ENCODE measurements at places on chromosomes 13 and 19.

DNA sequence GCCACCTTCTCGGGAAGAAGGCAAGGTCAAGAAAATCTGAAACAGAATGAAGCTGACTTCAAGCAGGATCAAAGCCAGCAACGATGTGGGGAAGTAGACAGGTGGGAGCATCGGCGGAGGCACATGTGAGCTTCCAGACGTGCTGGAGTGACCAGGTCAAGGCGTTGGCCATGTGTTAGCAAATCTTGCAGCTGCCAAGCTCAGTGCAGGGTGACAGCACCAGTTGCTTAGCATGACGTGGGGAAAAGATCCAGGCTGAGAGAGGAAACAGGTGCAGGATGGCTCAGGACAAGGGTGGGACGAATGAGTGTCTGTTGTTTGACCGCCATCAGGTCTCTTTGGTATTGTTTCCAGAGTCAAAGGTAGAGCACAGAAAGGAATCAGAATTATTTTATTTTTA, 92.3 kb downstream of the TNFSF13B start:
- DNase-seq, result no peak

- no peak for DNase-seq
Observed at GRCh38 chr13:111327730-111328573, 7.5 kb downstream of the TEX29 start.

GRCh38 chr19:32363175-32363574, 17.8 kb downstream of the ZNF507 start:
- no peak for DNase-seq

GRCh38 chr19:38224014-38224862, at the start of gene DPF1:
TSS of gene DPF1 (minus strand) at chr19:38224222. CDS start at chr19:38224142, 80 bp downstream.
- DNase-seq, result no peak

- no peak for DNase-seq
Observed at GRCh38 chr13:93296584-93296983, 70.0 kb downstream of the GPC6 start.

DNA sequence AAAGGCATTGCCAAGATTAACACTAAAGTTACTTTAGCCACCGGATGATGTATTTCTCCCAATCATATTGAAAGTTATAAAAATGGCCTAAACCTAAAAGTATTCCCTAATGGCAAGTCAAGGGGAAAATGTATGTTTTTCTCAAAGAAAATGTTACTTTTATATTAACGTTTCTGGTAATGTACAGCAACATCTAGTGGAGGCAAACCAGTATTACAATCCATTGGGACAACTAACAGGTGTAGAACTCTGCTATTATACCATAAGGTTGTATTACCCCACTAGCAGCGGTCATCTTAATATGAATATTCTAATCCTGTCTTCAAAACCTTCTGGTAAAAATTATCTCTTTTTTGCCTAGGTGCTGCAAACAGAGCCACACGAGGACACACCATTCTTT, 69.2 kb downstream of the ZNF100 start:
- no peak for DNase-seq

- DNase-seq, result no peak
Observed at GRCh38 chr13:80133631-80134261, 207.2 kb downstream of the SPRY2 start.

GRCh38 chr13:114032126-114032799, 58.4 kb upstream of the C13orf46 start:
- no peak for DNase-seq

DNA sequence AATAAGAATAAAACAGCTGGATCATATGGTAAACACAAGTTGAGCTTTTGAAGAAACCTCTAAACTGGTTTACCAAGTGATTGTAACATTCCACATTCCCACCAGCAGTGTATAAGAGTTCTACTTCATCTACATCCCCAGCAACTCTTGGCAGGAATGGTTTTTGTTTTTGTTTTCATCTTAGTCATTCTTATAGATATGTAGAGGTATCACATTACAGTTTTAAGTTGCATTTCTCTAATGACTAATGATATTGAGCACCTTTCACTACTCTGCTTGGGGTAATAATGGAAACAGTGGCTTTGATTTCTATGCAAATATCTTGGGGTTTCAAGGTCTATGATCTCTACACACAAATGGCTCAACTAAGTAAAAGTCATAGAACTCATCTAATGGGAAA, 614.5 kb downstream of the TBC1D4 start:
- DNase-seq, result no peak

All from T follicular helper cell (primary cell).